ENCODE measurements at places on chromosomes 4 and X. TPM values are rescaled to one million over a fixed set of nuclear protein-coding genes. Genes with fewer than 3 reads are reported as not detected.

Gene FAM53A
- total RNA-seq = 19.0 TPM

Gene BGN
- total RNA-seq = 54.2 TPM

Gene ANOS1
- total RNA-seq = 14.4 TPM

Gene PWWP3B
- total RNA-seq = 18.0 TPM

Gene RNF150
- 13.1 TPM for total RNA-seq

Gene MCUB
- 20.0 TPM for total RNA-seq

DNA sequence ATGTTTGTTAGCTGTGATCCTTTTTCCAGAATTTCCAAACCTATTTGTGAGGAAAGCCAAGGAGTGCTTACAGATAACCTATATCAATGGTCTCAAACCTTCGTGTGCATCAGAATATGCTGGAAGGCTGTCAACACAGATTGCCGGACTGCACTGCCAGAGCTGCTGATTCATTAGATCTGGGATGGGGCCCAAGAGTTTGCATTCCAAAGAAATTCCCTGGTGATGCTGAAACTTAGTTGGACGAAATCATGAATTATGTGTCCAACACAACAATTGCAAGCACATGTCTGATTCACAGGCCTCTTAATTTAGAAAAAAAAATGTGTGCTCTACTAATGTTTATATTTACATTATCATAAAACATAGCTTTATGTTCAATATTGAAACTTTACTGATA lies 544.0 kb upstream of the AMOT start:
- H3K4me3 ChIP-seq = no peak overlapping the region
- DNase-seq = peak; percentile 53
- H3K27ac ChIP-seq = peak overlapping the region; percentile 41
- H3K27me3 ChIP-seq = peaks cover 6% of the 10 kb centered on the region
- H3K36me3 ChIP-seq = no peaks in the 10 kb centered on the region
- H3K4me1 ChIP-seq = no peaks in the 10 kb centered on the region

DNA sequence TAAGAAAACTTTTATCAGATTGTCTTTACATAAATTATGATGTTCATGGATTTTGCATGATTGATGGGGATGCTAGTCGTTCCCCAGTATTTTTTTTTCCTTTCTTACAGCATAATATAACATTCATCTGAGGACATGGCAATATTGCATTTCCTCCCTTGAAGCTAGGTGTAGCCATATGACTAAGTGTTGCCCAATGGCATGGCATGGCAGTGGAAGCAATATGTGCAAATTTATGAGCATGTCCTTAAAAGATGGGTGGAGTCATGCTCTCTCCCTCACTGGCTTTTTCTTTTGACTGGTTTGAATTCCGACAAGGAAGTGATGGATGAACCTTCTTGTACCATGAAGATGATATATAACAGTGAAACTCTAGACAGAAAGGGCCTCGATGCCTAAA lies 96.3 kb downstream of the BANK1 start:
- no peak overlapping the region for H3K4me3 ChIP-seq
- no peaks in the 10 kb centered on the region for H3K36me3 ChIP-seq
- DNase-seq = no peak
- H3K27me3 ChIP-seq = no peaks in the 10 kb centered on the region
- H3K4me1 ChIP-seq = no peaks in the 10 kb centered on the region
- H3K27ac ChIP-seq = no peak overlapping the region

GRCh38 chrX:48937054-48937907 lies 18.5 kb upstream of the PIM2 start:
- no peaks in the 10 kb centered on the region for H3K36me3 ChIP-seq
- H3K27ac ChIP-seq = no peak overlapping the region
- peaks cover 33% of the 10 kb centered on the region for H3K4me1 ChIP-seq
- H3K27me3 ChIP-seq = no peaks in the 10 kb centered on the region
- no peak for DNase-seq

GRCh38 chr4:617644-618641 lies 7.4 kb upstream of the PDE6B start:
- H3K4me3 ChIP-seq = no peak overlapping the region
- H3K27ac ChIP-seq = no peak overlapping the region
- H3K36me3 ChIP-seq = no peaks in the 10 kb centered on the region
- no peaks in the 10 kb centered on the region for H3K4me1 ChIP-seq

DNA sequence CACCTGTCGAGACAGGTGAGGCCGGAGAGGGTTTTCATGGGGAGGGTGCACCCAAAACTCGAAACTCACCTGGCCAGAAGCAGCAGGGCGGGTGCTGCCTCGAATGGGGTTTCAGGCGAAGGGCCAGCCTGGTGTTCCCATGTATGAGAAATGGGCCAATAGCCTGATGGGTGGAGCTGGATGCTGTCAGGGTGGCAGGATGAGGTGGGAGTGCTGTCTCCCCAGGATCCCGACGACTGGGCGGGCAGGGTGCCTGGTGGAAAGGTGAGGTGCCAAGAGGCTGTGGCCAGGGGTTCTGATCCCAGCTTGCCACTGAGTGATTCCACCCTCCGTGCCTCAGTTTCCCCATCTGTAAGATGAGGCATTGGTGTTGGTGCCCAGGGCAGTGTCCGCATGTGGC lies 16.8 kb upstream of the SH3TC1 start:
- peaks cover 9% of the 10 kb centered on the region for H3K4me1 ChIP-seq
- peak overlapping the region; percentile 28 for H3K27ac ChIP-seq
- H3K4me3 ChIP-seq = no peak overlapping the region
- H3K27me3 ChIP-seq = no peaks in the 10 kb centered on the region
- DNase-seq = no peak

DNA sequence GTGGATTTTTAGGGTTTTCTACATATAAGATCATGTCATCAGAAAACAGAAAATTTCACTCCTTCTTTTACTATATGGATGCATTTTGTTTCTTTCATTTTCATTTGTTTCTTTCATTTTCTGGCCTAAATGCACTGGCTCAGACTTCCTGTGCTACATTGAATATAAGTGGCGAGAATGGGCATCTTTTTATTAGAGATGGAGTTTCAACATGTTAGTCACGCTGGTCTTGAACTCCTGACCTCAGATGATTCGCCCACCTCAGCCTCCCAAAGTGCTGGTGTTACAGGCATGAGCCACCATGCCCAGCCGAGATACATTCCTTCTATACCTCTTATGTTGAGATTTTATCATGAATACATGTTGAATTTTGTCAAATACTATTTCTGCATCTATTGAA lies 61.8 kb downstream of the BRWD3 start:
- H3K27ac ChIP-seq = no peak overlapping the region
- H3K4me3 ChIP-seq = no peak overlapping the region
- H3K27me3 ChIP-seq = no peaks in the 10 kb centered on the region
- no peaks in the 10 kb centered on the region for H3K4me1 ChIP-seq
- no peak for DNase-seq

GRCh38 chrX:105477351-105477750 lies 256.9 kb upstream of the TEX13A start:
- no peaks in the 10 kb centered on the region for H3K36me3 ChIP-seq
- H3K4me3 ChIP-seq = no peak overlapping the region

DNA sequence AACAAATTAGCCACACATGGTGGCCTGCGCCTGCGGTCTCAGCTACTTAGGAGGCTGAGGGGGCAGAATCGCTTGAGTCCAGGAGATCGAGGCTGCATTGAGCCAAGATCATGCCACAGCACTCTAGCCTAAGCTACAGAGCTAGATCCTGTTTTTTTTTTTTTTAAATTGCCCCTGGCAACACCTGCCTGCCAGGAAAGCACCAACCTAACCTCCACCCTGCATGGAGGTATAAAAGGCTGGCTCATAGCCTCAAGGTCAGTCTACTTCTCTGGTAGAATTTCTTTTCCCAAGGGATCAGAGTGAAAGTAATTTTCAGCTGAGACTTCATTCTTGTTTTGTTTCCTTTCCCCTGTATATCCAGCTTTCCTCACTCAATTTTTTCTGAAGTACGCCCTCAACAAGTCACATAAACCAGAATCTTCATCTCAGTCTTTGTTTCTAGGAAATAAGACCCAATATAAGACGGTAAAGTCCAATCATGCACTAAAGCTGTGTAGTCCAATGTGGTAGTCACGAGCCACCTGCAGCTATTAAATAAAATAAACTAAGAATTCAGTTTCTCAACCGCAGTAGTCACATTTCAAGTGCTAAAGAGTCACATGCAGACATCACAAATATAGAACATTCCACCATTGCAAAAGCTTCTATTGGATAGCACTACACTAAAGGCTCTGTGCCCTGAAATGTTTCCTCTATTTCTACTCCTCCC lies 113.3 kb downstream of the HPGD start:
- H3K27me3 ChIP-seq = no peaks in the 10 kb centered on the region
- no peak overlapping the region for H3K4me3 ChIP-seq
- H3K27ac ChIP-seq = no peak overlapping the region
- no peak for DNase-seq
- H3K36me3 ChIP-seq = no peaks in the 10 kb centered on the region

GRCh38 chr4:157741642-157742041 lies 431.2 kb downstream of the GASK1B start:
- H3K4me3 ChIP-seq = no peak overlapping the region
- no peaks in the 10 kb centered on the region for H3K4me1 ChIP-seq
- no peak overlapping the region for H3K27ac ChIP-seq
- no peaks in the 10 kb centered on the region for H3K36me3 ChIP-seq
- no peaks in the 10 kb centered on the region for H3K27me3 ChIP-seq

GRCh38 chr4:87286970-87287369 lies 35.7 kb downstream of the HSD17B13 start:
- no peaks in the 10 kb centered on the region for H3K36me3 ChIP-seq
- no peak for DNase-seq
- H3K27me3 ChIP-seq = no peaks in the 10 kb centered on the region
